ENCODE measurements at places on chromosomes 16 and 17.

- no peak for DNase-seq
These were observed 12.7 kb downstream of the PHLPP2 start for GRCh38 chr16:71711789-71712188.

GRCh38 chr17:49387498-49388289 lies 25.6 kb upstream of the ZNF652 start:
- DNase-seq = no peak

DNA sequence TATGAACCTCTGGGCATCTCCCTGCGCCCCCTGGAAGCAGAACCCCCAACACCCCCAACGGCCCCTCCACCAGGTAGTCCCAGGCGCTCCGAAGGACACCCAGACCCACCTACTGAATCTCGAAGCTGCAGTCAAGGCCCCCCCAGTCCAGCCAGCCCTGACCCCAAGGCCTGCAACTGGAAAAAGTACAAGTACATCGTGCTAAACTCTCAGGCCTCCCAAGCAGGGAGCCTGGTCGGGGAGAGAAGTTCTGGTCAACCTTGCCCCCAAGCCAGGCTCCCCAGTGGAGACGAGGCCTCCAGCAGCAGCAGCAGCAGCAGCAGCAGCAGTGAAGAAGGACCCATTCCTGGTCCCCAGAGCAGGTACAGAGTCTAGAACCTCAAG lies 1.5 kb downstream of the BCL6B start:
- DNase-seq = no peak

GRCh38 chr17:78724544-78724943 lies 57.5 kb downstream of the CYTH1 start:
- DNase-seq = peak; percentile 85

DNA sequence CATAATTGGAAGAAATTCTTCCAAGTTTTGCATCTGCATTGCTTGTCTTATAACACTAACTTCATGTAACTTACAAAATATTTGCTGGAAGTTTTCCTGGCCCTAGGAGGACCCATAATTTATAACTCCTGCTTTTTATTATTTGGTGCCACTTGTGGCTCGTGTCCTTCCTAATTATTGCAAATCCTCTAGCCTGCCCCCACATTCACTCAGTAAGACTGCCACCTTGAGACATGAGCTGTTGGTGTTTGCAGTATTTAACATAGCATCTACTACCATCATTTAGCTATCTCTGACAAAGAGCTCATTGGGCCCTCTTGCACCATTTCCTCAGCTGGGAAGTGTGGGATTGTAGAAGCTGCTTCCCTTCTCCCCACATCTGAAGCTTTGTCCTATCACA lies 49.5 kb downstream of the FTO start:
- DNase-seq = no peak

GRCh38 chr16:53905028-53905427 lies 201.1 kb downstream of the FTO start:
- no peak for DNase-seq

All from Ammon's horn (tissue), 1 donor.